ENCODE measurements at places on chromosomes 4 and X.

- no peak for DNase-seq
These were observed 505.0 kb upstream of the PITX2 start for GRCh38 chr4:111127841-111128240.

- DNase-seq, result no peak
These were observed 684.9 kb downstream of the TRAM1L1 start for GRCh38 chr4:116400480-116400879.

- no peak for DNase-seq
These were observed 99.7 kb downstream of the TLL1 start for GRCh38 chr4:165972747-165973146.

DNA sequence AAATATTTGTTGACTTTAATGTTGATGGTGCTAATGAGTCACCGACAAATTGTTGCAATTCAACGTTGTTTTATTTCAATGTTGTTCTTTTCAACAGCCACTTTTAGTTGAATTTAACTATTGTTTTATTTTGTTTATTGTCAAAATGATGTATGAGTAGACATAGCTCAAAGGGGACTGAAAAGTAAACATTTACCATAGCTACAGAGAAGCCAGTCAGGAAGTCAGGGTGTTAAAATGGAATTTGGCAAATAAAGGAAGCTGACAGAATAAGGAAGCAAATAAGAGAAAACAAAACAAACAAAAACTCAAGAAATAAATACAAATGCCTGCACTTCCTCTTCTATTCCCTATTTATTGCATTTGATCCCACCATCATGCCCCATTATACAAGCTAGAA is 648.4 kb upstream of the HTR2C start:
- no peak for DNase-seq

DNA sequence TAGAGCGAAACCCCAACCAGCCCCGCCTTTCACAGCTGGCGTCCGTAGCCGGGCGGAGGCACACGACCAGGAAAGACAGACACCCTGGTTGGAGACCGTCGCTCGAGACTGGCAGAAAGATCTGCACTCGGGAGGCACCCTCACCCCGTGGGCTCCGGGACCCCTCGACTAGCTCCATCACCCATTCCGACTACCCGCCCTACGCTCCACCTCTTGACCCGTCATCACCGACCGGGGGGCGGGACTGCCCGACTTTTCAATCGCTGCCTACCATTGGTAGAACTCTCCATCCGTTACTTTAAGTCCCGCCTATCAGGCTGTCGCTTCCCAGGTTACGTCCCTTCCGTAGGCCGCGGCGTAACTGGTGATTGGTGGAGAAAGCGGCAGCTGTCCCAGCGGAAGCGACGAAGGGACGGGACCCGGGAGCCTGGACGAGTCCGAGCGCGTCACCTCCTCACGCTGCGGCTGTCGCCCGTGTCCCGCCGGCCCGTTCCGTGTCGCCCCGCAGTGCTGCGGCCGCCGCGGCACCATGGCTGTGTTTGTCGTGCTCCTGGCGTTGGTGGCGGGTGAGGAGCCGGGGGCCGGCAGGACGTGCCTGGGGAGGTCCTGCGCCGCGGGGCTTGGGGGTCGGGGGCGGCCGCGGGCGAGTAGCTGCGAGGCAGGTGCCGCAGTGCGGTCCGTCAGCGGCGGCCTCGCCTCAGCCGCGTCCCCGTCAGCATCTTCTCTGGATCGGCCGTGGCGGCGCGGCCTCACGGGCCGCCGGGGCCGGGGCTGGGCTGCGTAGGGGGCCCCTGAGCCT is at the start of gene ATP6AP2:
Gene ATP6AP2 (plus strand): TSS at position 434 of the 799 bp plus-strand sequence. CDS start 96 bp downstream, at position 530.
- DNase-seq, result peak; percentile 86

DNA sequence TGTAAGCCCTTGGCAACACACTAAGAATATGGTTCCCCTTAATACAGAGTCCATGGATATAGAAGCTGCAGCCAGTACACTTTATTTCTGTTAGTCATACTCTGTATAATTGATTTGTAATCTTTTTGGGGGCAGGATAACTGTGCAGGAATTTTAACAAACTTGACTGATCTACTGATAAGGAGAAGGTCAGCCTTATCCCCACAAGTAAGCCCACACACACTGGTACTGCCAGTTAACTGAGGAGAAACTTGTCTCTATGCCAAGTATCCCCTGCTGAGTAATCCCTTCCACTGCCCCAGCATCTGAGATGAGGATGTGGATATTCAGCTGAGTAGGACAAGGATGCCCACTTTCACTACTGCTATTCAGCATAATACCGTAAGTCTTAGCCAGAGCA is 154.9 kb upstream of the CXXC4 start:
- DNase-seq, result no peak

GRCh38 chrX:19677121-19677520 is 161.8 kb upstream of the MAP3K15 start:
- no peak for DNase-seq

DNA sequence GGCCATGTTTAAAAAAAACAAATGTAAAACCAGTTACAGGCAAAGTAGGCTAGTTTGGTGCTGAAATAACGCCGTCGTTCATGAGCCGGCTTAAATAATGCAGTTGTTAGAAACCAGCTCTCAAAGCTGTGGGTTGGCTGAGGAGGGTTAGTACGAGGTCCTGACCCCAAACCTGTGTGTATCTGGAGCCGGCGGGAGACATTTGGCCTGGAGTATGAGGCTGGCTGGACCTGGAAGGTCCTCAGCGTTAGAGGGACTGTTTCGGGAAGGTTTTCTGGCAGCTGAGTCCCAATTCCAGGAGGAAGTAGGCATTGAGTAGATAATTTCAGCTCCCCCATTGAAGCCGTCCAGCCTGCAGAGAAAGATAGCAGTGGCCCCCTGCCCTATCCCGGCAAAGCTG is 73.4 kb upstream of the PPP2R3B start:
- no peak for DNase-seq

- DNase-seq, result no peak
These were observed 194.4 kb upstream of the RPL34 start for GRCh38 chr4:108425988-108426387.

DNA sequence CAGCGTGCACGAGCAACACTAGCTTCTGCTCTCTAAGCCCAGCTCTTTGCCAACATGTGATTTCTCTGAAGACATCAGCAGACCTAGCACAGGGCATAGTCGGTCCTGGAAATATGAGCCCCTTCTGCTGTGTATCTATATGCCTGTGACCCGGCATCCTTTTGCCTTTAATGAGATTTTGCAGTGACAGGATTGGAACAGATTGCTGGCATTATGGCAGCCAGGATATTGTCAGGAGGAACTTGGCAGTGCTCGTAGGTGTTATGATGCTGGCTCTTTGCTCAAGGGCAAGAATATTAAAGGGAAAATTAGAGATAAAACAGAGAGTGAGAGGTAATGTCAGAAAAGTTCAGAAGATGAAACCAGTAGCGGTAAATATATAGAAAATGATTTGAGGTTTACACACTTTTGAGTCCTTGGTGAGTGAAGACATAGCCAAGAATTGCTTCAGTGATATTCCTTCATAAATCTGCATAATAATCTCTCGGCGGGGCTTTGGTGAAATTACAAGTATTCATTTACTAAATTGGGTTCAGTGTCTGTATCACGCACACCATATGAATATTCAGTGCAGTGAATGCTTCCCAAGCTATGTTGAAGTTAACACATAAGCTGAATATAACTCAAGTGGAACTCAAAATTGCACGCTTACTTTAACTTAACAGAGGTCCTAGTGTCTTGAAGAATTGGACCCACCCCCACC is 502.1 kb upstream of the NR3C2 start:
- DNase-seq, result no peak

GRCh38 chr4:81049907-81050306 is 19.4 kb downstream of the BMP3 start:
- no peak for DNase-seq

GRCh38 chr4:55123791-55124190 is 1.6 kb downstream of the KDR start:
- no peak for DNase-seq

DNA sequence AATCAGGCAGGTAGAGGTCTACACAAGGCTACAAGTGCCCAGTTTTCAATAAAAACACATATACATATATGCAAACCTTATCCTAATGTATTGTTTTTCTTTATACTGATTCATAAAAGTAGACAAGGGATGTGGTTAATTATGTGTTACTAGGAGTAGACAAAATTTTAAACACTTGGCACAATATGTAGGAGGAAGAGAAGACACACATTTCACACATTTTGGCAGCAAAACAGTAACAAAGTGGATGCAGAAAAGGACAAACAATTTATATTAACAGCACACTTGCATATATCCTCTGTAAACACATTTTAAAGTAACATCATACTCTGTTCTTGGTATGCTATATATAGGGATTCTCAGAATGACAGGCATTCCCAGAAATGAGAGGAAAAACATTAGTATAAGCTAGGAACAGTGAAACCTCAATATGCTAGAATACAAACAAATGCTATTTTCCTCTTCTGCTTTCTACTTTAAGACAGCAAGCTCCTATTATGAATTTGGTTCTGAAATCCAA is 63.8 kb downstream of the GPRIN3 start:
- no peak for DNase-seq

- DNase-seq, result no peak
These were observed 199.1 kb downstream of the SPATA18 start for GRCh38 chr4:52250154-52250553.

DNA sequence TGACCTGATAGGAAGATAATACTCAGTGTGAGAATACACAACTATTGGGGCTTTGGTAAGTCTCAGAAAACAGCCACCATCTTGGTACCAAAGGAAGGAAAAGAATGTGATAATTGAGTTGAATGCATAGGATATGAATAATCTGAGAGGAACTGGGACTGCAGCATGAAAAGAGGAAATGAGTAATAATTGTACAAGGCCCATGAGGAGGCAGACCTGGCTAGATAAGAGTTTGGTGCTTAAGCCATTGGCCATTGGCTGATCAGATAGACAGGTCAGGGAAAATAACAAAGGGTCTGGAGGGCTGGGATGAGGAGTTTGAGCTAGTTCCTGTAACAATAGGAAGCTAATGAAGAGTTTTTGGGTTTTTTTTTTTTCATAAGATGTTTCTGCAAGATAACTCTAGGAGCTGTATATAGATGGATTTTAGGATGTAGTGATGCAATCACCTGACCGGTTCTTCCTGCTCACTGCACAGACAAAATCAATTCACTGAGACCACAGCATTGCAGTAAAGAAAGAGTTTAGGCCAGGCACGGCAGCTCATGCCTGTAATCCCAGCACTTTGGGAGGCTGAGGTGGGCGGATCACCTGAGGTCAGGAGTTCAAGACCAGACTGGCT is 5.3 kb upstream of the TRMT2B start:
- no peak for DNase-seq

DNA sequence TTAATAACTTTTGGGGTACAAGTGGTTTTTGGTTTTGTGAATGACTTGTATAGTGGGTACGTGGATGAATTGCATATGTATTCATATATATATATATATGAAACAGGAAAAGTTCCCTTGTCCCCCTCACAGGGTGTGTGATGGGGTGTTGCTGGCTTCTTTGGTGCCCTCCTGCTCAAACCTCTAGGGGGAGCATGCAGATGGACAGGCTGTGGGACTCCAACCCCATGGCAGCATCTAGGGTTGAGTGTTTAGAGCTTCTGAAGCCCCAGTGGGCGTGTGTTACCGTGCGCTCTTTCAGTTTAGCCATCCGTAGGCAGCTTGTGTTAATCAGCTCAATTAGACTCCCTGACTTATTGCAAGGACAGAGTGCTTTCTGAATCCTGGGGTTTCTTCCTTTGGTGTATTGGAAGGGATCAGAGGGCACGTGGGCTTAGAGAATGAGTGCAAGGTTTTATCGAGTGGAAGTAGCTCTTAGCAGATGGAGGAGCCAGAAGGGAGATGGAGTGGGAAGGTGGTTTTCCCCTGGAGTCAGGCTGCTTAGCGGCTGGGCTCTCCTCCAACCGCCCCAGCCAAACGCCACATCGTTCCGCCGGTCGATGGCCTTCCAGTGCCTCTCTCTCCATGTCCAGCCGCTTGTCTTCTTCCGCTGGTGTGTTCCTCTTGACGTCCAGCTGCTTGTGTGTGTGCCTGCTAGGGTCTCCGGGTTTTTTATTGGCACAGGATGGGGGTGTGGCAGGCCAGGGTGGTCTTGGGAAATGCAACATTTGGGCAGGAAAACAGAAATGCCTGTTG is 674.4 kb upstream of the LCORL start:
- DNase-seq, result no peak

DNA sequence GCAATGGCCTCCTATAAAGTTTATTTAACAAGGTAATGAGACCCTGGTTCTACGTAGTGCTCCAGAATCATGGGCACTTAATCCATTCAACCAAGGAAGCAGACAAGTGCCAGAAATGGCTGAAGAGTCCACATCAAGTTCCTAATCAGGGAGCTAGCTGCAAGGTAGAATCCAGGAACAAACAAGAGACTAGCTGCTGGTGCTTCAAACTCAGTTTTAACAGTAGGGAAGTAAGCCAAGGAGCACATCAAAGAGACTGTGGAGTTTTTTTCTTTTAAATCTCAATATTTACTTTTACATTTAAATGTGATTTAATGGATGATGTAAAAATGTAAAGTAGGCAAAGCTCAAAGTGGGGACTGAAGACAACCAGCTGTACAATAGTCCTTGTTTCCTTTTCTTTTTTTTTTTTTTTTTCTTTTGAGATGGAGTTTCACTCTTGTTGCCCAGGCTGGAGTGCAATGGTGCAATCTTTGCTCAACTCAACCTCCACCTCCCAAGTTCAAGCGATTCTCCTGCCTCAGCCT is 630.4 kb downstream of the CCSER1 start:
- DNase-seq, result no peak

DNA sequence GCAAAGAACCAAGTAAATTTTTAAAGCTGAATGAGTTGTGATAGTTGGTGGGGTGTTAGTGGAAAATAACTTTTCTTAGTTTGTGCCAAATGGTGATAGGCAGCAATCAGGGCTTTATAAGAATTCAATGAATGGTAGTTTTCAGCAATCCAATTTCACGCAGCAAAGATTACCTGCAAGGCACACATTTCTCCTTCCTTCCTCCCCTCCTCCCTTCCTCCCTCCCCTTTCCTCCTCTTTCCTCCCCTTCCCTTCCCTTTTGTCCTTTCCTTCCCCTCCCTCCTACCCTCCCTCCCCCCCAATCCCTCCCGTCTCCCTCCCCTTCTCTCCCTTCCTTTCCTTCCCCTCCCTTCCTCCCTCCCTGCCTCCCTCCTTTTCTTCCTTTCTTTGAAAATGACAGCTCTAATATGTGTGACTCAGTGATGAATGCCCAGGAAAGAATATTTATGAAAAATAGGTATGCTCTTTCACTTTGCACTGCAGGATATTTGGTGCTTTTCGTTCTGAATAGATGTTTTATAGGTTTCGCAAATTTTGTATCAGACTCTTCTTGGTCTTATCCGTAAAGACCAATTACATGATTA is 168.1 kb downstream of the BMPR1B start:
- no peak for DNase-seq

Data from activated gamma-delta T cell treated with Interleukin-2 at 50 U/mL for 16 hours (primary cell).